ENCODE measurements at places on chromosomes 3 and 15.

- no peak for DNase-seq
Observed at GRCh38 chr15:60626669-60627068, 147.7 kb upstream of the ICE2 start.

DNA sequence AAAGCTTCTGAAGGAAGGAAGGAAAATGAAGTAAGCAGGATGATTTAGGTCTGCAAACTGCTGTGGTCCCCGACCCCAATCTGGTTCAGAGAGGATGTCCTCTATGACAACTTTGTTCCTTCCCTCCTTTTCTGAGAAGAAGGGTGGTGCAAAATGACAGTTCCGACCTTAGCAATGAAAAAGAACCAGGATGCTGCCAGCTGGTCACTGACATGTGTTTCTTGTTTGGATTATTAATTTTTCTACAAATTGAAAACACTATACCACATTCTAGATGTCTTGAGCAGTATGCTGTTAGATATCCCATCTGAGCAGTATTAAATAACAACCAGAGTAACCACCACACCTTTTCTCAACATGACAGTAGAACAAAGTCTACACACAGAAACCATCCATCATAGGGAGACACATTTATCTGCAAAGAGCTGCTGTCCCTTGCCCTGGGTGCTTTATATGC is 27.5 kb downstream of the CDCP1 start:
- no peak for DNase-seq

DNA sequence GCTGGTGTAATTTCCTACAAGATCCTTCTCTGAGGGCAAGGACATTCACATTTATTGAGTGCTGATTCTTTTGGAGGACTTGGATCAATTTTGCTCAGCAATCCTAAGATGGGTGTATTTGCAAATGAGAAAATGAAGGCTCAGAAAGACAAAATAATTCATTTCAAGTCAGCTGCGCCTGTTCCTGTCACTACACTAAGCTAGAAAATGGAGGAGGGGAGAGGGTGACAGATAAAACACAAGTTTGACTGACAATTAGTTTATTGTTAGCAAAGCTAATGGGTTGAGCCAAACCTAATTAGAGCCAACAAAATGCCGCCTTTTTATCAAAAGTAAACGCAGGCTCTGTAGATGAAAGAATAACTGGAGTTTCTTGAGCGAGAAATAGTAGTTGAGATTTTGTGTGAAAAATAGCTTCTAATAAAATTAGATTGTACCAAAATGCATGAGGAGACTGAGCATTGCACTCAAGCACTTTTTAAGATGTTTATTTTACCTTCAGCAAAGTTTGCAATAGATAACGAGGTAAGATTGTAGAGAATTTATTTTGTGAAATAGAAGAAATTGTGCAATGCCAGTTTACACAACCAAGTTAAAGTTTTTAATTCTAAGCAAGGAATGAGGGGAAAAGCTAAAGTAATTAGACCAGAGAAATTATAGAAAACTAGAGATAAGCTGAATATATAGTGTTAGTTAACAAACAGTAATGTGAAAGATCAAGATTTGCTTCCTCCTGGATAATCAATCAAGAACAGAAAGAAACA is 39.6 kb upstream of the SECISBP2L start:
- no peak for DNase-seq

GRCh38 chr15:76932135-76932966 is 802 bp downstream of the RCN2 start:
- no peak for DNase-seq

GRCh38 chr3:5861151-5861550 is 673.6 kb downstream of the EDEM1 start:
- no peak for DNase-seq

- DNase-seq: no peak
Observed at GRCh38 chr3:79111375-79112052, 656.3 kb downstream of the ROBO1 start.

GRCh38 chr3:58514405-58514804 is 22.5 kb downstream of the KCTD6 start:
- DNase-seq: no peak

DNA sequence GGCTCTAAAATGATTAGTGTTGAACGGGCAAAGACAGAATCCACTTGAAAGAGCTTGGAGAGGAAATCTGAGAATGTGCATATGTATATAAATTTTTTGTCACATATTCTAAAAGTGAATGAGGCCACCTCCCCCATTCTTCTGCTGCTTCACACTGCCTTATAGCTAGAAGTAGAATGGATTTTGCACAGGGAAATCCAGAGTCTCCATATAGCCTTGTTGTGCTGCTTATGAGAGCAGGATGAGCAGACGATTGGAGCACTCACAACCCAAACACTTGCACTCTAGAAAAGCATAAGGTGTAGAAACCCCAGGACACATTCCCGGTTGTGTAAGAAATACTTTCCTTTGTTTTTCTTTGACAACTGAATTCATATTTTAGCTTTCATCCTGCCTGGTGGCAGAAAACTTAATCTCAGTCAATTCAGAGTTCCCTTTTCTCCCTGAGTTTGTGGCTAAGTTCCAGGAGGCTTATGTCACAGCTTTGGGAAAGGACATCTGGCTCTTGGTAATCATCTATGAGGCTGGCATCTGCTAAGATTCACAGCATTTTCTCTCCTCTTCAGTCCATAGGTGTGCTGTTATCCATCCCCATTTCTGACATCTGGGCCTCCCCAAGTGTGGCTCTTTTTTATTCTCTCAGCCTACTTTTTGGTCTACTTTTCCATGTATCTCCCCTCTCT is 188.4 kb upstream of the PFN2 start:
- DNase-seq: no peak

DNA sequence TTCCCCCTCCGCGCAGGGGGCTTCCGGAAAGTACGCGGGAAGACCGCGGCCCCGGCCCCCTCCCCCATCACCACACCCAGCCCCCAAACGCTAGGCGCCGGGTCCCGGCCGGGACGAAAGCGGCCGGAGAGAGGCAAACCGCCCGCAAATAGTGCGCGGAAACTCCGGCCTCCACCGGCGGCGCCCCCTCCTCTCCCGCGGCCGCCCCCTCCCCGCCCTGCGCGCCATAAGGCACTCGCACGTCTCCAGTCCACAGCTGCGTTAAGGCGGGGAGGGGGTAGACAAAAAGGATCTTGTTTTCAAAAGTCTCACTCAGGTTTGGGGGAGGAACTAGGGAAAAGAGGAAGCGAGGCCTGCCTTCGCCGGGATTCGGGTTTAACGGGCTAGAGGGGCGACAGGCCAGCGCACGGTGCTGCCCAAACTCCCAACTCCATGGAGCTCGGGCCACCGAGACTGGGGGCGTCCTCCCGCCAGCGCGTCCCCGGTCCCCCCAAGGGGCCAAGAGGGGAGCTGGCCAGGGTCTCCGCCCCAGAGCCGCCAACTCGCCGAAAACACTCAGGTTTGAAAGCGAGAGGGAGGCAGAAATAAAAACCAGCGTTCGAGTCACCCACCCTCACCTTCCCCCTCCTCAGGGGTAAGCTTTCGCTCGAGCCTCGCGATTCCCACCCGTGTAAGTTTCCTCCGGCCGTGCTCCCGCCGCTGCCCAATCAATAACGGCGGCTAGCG is 1.8 kb downstream of the ANP32A start:
- no peak for DNase-seq

DNA sequence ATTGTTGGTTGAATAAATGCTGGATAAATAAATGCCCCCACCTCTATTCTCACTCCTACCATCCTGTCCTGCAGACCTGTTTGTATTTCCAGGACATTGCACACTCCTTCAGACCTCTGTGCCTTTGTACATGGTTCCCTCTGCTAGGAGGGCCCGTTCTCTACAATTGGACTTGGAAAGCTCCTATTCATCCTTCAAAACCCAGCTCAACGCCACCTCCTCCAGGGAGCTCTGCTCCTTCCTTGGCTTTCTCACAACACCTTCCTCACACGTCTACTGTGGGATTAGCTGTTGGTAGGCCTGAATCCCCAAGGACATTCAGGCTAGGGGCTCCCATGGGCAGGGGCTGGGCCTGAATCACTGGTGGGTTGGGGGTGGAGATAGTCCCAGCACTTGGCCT is 78.7 kb upstream of the SEC13 start:
- DNase-seq: no peak

DNA sequence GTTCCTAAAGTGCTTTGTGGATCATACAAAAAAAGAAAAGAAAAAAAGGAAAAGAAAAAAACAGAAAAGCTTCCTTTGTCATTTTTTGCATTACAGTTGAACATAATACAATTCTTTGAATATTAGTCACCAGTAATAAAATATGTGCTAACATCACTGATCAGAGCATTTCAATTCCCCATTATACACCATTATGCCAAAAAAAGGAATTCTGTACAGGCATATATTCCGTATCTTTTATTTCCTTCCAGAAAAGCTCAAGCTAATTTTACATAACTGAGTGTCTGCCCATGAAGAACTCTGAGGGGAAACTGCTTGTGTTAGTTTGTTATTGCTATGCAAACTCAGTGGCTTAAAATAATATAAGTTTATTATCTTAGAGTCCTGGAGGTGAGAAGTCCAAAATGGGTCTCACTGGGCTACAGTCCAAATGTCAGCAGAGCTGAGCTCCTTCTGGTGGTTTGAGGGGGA is 377.9 kb downstream of the GAP43 start:
- no peak for DNase-seq

DNA sequence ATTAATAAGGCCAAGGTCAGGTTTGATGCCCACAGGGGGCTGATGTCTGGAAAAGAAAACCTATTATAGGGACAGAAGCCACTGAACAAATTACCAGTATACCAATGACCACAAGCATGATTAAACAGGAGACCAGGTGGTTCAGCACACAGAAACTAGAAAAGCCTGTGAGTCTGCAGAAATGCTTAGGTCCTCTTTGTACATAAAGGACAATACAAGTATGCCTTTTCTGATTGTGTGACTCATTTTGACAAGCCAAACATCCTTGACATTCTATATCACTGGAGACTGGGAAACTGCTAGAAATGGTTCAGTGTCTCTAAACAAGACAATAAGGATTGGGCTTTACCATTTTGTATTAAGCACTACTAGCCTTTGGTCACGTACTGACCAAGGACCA is 113.2 kb upstream of the MYO5C start:
- DNase-seq: no peak

DNA sequence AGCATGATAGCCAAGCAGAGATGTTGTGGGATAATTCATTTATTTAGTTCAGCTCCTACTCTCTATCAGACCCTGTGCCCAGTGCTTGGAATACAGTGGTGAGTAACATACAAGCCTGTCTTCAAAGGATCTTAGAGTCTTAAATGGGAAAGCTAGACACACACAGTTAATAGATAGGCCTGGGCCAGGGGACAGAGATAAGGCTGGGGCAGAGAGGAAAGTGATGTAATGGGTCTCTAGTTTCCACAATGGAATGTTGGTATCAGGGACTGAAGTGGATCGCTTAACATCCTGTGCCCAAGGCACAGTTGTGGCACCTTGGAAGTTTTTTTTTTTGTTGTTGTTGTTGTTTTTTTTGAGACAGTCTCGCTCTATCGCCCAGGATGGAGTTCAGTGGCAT is 79.9 kb upstream of the POLG start:
- DNase-seq: no peak

DNA sequence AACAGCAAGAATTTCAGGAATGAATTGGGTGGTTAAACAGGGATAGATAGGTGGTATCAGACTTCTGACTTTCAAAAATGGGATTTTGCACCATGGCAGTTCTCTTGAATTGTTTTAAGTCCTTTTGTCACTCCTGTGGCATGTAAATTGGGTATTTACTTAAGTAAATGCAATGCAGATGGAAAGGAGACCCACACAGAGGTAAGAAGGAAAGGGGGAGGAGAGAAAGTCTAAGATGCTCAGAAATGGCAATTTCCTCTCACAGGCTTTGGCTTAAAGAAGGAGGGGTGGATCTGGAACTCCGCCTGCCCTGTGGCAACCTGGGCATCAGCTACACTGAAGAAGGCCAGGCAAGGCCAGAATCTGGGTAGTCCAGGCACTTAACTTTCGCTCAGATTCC is 197.1 kb upstream of the UBE2E1 start:
- no peak for DNase-seq

DNA sequence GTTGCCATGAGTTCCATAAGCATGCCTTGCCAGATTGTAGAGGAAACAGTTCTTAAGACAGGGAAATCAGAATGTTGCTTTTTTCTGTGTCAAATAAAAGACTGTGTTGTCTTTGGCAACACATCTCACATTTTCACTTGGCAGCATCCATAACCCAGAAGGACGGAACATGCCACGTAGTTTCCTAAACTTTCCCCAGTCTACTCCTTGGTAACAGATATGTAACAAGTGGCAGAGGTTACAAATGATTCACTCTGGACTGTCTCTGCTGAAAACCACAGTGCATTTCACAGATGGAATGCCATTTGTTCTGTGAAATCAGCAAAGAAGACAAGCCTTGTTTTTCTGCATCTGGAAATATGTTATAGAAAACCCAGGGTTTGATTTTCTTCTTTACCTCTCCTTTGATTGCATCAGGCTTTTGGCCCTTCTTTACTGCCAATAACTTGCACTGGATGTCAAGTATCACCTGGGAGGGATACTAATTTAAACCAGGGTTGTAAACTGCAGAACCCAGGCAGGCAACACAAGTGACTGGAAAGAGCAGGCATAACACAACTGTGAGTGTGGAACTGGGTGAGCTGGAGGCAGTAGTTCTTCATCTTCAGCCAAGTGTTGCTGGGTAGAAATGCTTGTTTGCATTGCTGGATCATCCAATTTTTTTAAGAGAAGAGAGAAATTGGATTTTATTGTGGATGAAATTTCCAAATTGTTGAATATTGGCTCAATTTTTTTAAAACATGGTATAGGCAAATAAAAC is 124.4 kb upstream of the FOXB1 start:
- no peak for DNase-seq

DNA sequence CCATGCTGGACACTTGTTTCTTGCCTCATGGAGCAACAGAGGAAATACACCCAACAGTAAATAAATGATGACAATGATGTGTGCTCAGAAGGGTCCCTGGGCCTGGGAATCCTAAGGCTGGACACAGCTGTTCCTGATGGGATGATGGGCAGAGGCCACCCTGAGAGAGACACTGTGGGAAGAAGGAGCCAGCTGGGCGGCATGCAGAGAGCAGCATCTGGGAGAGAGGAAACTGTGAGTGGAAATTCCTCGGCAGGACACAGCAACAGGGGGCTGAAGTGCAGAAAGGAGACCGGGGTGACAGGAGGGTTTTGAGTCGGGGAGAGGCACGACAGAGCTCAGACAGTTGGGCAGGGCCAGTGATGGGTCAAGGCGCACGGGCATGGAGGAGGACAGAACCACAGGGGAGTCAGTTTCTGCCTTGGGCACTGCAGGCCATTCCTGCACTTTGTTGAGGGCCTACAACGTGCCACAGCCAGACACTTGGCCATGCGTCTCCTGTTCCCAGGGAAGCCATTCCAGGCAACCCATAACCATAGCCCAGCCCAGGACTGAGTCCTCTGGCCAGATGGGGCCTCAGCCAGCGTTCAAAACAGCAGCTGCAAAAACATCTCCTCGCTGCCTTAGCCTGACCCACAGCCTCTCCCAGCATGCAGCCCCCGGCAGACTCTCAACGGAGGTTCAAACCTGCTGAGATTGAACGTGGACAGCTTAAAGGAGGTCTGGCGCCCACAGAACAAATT is 36.7 kb upstream of the SLC6A1 start:
- no peak for DNase-seq

- DNase-seq: no peak
Observed at GRCh38 chr3:126263539-126263938, 83.2 kb upstream of the ALDH1L1 start.
